Stimulated activated CD4-positive, alpha-beta T cell treated with anti-CD3 and anti-CD28 coated beads, Interleukin-4, amount 100 ng/mL, for 24 hours (primary cell): ENCODE measurements at places on chromosomes 2 and 18.

GRCh38 chr2:239289545-239289944 is 111.3 kb downstream of the HDAC4 start:
- DNase-seq, result peak; percentile 20

DNA sequence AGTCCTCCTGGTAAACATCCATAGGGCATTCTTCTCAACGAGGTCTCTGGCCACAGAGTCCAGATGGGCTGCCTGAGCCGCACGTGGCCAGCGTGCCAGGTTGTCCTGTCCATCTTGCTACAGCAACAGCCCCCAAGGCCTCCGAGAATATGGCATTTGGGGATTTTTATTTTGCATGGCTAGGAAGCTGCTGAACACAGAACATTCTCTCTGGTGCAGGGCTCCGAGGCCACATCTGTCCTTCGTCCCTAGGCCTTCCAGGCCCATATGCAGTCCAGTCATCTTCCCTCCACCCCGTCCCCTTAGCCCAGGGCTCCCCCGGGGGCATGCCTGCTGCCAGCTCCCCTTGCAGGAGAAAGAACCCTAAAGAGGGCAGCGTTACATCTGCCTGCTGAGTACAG is 2.3 kb downstream of the HDAC4 start:
- DNase-seq, result no peak

GRCh38 chr2:198211706-198212105 is 407.3 kb downstream of the PLCL1 start:
- DNase-seq, result no peak

GRCh38 chr2:200592406-200593075 is 6.7 kb downstream of the AOX1 start:
- no peak for DNase-seq

DNA sequence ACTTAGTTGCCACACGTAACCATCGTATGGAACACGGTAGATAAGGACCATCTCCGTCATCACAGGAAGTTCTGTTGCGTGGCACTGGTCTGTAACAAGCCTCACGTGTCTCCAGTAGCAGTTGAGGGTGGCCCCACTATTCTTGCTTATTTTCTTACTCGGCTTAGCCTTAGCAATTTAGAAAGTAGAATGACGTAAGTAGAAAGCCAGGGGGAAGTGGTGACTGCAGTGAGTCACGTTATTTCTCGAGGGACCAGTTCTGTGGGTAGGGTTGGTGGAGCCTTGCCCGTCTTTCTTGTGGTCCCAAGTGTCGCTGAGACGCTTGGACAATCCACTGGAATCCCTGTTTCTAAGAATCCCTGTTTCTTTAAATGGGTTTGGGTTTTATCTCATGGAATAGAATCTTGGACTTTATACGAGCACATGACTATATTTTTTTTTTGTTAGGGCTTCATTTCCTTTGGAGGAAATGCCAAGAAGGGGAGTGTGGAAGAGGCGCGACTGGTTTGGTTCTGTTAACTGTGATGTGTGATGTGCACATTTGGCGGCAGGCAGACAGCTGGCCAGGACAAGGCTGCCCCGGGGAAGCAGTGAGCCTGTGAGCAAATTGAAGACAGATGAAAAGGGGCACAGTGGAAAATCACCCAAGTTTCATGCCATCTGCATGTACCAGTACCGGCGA is 96.2 kb downstream of the CABLES1 start:
- peak; percentile 77 for DNase-seq

GRCh38 chr2:45156605-45157004 is 147.4 kb upstream of the SIX2 start:
- DNase-seq, result no peak

GRCh38 chr2:117854610-117855009 is 40.1 kb downstream of the DDX18 start:
- no peak for DNase-seq

- DNase-seq, result peak; percentile 70
Observed at GRCh38 chr2:108612153-108612513, 77.9 kb downstream of the LIMS1 start.

GRCh38 chr18:49486134-49486533 is 900 bp downstream of the C18orf32 start:
- DNase-seq, result no peak
